Esophagus squamous epithelium (tissue), 5 donors: ENCODE measurements at places on chromosomes 7 and 10. TPM values are rescaled to one million over a fixed set of nuclear protein-coding genes. Genes with fewer than 3 reads are reported as not detected.
A peak's percentile ranks its signal among the peaks of the same experiment; 100 is the strongest.

Gene GSAP
- total RNA-seq: 5.7 TPM

Gene ZNF503
- 9.7 TPM for total RNA-seq

- no peak overlapping the region for H3K4me3 ChIP-seq
- H3K4me1 ChIP-seq: no peaks in the 10 kb centered on the region
- H3K27me3 ChIP-seq: no peaks in the 10 kb centered on the region
- DNase-seq: no peak
These were observed 208.6 kb upstream of the NPY start for GRCh38 chr7:24075426-24075810.

Gene ACTA2
- total RNA-seq: 64.6 TPM

DNA sequence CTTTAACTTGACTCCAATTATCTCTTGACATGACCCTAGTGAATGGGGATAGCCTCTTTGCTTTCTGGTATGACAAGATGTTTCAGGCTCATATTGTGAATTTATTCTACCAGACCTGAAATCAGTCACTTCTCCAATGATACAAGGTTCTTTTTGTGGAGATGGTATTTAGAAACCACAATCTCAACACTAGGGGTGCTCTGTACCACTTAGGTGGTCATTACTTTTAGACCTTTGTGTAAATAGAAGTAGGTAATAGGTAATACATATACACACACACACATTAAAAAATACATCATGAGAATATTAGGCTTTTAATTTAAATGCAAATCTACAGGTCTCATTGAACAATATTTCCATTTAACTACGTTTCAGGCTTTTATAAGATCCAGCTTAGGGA lies 199.0 kb upstream of the RHOBTB1 start:
- no peak for DNase-seq
- no peak overlapping the region for H3K4me3 ChIP-seq
- no peaks in the 10 kb centered on the region for H3K36me3 ChIP-seq

DNA sequence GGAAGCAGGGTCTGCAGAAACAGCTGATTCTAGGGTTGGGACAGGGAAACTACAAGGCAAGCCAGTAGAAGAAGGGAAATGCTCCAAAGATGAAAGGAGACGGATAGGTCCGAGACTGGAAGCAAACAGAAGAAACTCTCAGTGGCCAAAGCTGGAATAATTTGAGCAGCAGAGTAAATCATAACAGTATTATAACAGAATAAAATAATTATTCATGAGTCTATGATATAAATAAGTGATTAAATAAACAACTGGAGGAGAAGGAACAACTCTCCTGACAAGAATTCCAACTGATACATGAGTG lies 27.6 kb downstream of the EZH2 start:
- H3K36me3 ChIP-seq: no peaks in the 10 kb centered on the region
- DNase-seq: no peak
- no peak overlapping the region for H3K27ac ChIP-seq
- no peak overlapping the region for H3K4me3 ChIP-seq
- H3K4me1 ChIP-seq: no peaks in the 10 kb centered on the region
- H3K27me3 ChIP-seq: no peaks in the 10 kb centered on the region

Gene OR2A14
- total RNA-seq: not detected

DNA sequence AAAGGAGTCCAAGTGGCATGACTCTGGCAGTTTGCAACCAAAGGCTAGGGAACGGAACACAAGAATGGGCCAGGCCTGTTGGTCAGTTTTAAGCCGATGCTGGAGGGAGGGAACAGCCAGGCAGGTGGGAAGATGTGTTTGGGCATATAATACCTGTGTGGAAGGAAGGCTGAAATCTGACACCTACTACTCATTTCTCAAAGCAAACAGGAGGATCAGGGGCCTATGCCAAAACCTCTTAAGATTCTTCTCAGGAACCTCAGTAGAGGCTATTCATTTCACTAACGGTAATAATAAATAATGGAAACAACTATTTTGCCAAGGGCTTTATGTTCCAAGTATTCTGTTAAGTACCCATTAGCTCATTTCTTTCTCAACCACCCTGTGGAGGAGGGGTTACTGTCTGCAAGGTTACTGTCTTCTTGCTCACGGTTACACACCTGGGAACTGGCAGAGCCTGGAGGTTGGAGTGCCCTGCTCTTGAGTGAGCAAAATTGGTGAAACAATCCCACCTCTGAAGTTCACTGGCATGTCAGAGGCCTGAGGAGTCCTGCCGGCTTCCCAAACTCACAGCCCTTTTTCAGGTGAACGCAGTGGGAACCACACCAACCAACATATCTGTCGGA lies 35.5 kb downstream of the GOT1 start:
- no peak for DNase-seq
- H3K27me3 ChIP-seq: no peaks in the 10 kb centered on the region
- H3K36me3 ChIP-seq: no peaks in the 10 kb centered on the region
- H3K4me1 ChIP-seq: no peaks in the 10 kb centered on the region

DNA sequence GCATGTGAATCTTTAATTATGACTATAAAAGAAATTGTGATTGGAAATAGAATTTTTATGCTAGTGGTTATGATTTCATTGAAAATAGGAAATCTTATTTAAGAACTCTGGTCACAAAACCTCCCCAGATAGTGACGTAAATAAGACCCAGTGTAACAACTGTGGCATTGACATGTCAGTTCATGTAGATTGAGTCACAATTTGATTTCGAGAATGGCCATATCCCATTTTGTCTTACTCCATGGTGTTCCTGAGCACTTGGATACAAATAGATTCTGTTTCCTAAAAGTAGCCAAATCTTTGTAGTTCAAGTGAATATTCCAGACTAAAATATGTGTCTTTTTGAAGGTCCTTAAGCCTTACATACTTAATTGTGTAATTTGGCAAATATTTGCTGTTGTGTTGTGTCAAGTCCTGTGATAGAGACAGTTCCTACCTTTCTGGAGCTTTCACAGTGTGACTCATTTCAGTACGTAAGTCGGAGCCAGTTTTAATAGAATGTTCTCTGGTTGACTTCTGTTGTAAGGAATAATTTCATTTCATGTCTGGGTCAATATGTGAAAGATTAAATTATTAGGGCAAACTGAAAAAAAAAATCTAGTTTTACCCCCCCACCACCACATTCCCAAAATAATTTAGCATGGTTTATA lies 37.1 kb upstream of the TOMM7 start:
- DNase-seq: no peak
- H3K4me3 ChIP-seq: no peak overlapping the region
- no peaks in the 10 kb centered on the region for H3K27me3 ChIP-seq
- peaks cover 49% of the 10 kb centered on the region for H3K4me1 ChIP-seq

Gene ABCB1
- total RNA-seq: 4.1 TPM

Gene CDNF
- not detected for total RNA-seq

Gene LRIT1
- total RNA-seq: not detected

DNA sequence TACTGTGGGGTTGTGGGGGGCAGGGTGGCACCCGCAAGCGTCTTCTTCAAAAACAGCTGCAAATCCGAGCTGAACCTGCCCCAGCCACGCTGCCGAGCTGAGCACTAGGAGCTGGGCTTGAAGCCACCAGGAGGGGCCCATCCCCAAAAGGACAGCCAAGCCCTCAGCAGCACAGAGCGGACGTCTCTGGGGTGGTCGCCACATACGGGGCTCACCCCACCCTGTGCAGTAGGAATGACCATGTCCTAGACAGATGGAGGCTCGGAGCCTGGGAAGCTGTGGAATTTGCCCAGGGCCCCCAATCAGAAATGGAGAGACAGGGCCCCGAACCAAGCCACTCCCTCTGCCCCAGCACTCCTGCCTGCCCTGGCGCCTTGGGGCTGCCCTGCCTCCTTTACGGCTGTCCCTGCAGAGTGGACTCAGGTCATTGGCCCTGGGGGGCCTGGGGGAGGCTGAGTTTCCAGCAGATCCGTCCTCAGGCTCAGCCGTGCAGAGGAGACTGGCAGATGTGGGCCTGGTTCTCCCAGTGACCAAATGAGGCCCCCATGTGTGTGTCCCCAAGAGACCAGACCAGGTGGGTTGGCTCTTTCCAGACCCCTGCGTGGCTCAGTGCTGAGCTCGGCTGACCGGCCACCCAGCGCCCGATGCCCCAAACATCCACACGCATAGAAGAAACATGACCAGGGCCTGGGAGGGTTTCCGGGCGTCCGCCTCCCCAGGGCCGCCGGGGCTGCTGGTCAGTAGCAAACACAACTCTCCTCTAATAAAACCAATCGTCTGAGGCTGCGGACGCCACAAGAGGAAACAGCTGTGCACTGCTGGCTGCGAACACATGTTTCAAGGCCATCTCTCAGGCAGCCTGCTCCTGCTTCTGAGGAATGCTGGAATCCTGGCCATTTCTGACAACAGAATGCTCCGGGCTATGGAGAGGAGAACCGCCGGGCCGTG lies 54.9 kb downstream of the PDGFA start:
- no peak overlapping the region for H3K4me3 ChIP-seq
- DNase-seq: no peak
- no peaks in the 10 kb centered on the region for H3K36me3 ChIP-seq
- no peaks in the 10 kb centered on the region for H3K27me3 ChIP-seq

Gene BUD31
- total RNA-seq: 59.1 TPM

Gene PALD1
- 5.9 TPM for total RNA-seq

GRCh38 chr10:122281018-122281626 lies 10.0 kb downstream of the BTBD16 start:
- H3K36me3 ChIP-seq: no peaks in the 10 kb centered on the region
- H3K4me3 ChIP-seq: no peak overlapping the region
- no peaks in the 10 kb centered on the region for H3K4me1 ChIP-seq
- DNase-seq: no peak
- H3K27me3 ChIP-seq: no peaks in the 10 kb centered on the region

Gene NXPH1
- total RNA-seq: not detected

DNA sequence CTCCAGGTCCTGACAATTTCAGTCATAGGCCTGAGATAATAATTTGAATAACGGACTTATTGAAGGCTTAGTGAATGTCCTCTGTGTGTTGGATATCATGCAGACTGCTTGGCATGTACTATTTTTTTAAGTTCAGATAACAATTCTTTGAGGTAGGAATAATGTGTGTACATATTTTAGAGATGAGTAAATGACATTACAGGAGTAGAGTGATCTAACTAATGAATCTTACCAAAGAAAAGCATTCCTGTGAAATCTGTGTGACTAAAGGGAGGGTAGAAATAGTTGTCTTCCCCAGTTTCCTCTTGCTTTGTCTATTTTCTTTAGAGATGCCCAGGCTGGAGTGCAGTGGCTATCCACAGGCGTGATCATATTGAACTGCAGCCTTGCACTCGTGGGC lies 391.8 kb upstream of the ETV1 start:
- no peaks in the 10 kb centered on the region for H3K36me3 ChIP-seq
- no peaks in the 10 kb centered on the region for H3K4me1 ChIP-seq
- DNase-seq: no peak
- no peaks in the 10 kb centered on the region for H3K27me3 ChIP-seq
- no peak overlapping the region for H3K27ac ChIP-seq

Gene TAS2R41
- 0.70 TPM for total RNA-seq

Gene GPR146
- 3.2 TPM for total RNA-seq

Gene SDK1
- total RNA-seq: 9.3 TPM

- no peak for DNase-seq
- no peaks in the 10 kb centered on the region for H3K27me3 ChIP-seq
- peaks cover 47% of the 10 kb centered on the region for H3K36me3 ChIP-seq
- peak overlapping the region; percentile 94 for H3K27ac ChIP-seq
These were observed 31.5 kb upstream of the SH2D4B start for GRCh38 chr10:80506189-80506575.

DNA sequence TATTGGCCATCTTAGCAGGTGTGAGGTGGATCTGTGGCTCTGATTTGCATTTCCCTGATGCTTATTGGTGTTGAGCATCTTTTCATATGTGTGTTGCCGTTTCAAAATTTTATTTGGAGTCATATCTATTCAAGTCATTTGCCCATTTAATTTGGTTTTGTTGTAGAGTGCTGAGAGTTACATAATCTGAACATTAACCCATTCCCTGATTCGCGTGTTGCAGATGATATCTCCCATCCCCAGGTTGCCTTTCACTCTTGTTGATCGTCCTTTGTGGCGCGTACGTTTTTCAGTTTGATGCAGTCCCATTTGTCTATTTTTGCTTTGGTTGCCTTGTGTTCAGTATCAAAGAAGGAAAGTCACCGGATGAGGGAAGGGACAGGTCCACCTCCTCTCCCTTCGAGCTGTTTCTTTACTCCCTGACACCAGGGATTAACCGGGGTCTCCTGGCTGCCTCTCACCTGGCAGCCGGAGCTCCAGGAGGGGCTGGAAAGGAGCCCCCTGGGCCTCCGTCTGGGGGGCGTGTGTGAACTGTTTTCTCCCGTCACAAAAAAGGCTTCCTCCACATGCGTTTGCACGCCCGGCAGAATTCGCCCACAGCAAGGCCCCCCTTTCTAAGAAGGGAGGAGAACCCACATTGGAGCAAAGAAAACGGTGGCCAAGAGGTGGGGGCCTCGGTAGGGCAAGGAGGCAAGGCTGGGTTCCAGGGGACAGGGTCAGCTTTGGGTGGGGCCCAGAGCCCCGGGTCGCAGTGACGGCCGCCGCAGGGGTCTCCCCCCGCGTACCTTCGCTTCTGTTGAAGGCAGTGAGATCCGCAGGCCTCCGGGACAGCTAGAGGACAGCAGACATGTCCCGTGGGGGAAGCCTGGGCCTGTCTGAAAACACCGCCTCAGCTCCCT lies 8.3 kb downstream of the MNX1 start:
- no peak overlapping the region for H3K27ac ChIP-seq

DNA sequence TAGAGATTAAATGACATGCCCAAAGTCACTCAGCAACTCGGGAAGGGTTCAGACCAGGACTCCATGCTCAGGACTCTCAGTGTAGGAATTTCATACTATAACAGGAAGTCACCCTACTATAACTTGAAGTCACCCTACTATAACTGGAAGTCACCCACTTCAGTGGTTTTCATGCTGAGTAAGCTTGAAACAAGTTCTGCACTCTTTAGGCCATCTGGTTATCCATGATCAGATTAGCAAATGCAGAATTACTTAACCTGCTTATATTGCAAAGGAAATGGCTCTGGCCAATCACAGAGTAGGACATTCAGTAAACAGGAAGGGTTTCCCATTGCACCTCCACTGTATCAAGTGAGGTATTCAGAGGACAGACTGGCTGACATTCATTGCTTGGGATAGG lies 1240.4 kb downstream of the GATA3 start:
- H3K4me3 ChIP-seq: no peak overlapping the region
- no peaks in the 10 kb centered on the region for H3K36me3 ChIP-seq
- H3K4me1 ChIP-seq: no peaks in the 10 kb centered on the region
- DNase-seq: no peak
- H3K27ac ChIP-seq: no peak overlapping the region
